ENCODE measurements at places on chromosomes 4 and X.

- no peak for DNase-seq
These were observed 2.8 kb downstream of the APLN start for GRCh38 chrX:129651756-129652564.

DNA sequence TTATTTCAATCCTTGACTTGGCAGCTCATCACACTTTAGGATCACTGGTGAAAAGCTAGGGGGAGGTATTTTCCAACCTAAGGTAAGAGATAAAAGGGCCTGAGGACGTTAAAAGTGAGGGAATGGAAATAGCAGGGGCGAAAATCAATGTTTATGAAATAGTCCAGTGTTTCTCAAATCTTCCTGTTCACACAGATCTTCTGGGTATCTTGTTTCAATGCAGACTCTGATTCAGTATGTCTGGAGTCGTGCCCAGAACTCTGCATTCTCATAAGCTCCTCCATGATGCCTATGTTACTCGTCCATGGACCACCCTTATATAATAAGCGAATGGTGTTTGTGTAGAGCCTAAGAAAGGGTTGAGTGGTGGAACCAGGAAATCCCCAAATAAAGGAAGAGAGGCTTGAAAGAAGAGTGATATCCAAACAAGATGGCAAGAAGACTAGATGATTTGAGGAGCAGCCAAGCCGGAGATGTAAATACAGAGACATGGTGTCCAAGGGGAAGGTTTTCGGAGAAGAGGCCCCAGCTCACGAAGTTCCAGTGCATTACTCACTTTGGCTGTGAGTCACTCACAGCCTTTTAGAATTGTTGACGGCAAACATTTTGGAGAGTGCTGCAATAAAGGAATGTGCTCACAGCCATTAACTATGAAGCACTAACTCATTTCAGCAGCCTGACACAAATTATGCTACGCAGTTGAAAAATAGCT, 215.6 kb upstream of the PPARGC1A start:
- no peak for DNase-seq

DNA sequence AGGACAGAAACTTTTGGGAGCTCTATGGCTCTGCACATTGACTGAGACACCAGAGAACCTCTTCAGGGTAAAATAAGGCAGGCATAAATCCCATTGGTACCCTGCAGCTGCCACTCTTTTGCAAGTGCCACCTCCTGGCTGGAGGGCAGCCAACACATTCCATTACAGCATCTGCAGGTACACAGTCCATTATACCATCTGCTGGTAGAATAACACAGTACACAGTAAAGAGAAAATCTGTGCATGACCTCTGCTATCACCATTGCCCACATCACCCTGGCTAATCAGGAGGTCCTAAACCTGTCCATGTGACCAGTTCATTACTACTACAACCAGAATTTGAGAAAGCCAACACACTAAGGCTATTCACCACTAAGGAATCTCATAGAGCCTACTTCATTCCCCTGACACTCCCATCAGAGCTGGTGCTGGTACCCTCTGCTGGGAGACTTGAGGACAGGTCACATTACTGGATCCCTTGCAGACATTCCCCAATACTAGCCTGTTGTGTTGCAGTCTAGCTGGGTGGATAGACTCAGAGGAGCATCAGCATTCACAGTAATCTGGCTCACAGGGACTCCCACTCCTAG, 176.2 kb upstream of the TACR3 start:
- peak; percentile 5 for DNase-seq

GRCh38 chr4:183147983-183148382, 48.9 kb downstream of the WWC2 start:
- no peak for DNase-seq

- no peak for DNase-seq
These were observed 79.5 kb downstream of the HMGB2 start for GRCh38 chr4:173254646-173255045.

DNA sequence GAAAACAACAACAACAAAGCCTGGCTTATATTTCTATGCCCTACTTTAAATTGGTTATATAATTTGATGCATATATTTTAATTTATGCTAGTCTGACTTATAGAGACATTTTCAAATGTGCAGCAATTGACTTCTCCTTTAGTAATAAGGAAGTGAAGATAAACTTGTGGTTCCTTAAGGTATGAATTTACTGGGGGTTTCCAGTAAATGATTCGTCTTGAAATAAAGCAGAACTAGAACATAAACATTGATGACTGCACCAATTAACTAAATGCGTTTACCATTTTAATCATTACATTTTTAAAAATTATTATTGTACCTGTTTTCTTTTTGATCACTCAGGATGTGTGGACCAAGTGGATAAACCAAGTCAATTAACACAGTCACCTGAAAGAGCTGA, 99.6 kb upstream of the CCSER1 start:
- DNase-seq: no peak

GRCh38 chr4:40763228-40763716, 13.5 kb downstream of the NSUN7 start:
- DNase-seq: peak; percentile 70

- no peak for DNase-seq
These were observed 22.3 kb downstream of the MORF4L2 start for GRCh38 chrX:103663981-103664762.

GRCh38 chrX:475926-476723, 89.4 kb upstream of the PPP2R3B start:
- no peak for DNase-seq

GRCh38 chrX:151828439-151829080, 84.1 kb upstream of the MAGEA4 start:
- DNase-seq: no peak

DNA sequence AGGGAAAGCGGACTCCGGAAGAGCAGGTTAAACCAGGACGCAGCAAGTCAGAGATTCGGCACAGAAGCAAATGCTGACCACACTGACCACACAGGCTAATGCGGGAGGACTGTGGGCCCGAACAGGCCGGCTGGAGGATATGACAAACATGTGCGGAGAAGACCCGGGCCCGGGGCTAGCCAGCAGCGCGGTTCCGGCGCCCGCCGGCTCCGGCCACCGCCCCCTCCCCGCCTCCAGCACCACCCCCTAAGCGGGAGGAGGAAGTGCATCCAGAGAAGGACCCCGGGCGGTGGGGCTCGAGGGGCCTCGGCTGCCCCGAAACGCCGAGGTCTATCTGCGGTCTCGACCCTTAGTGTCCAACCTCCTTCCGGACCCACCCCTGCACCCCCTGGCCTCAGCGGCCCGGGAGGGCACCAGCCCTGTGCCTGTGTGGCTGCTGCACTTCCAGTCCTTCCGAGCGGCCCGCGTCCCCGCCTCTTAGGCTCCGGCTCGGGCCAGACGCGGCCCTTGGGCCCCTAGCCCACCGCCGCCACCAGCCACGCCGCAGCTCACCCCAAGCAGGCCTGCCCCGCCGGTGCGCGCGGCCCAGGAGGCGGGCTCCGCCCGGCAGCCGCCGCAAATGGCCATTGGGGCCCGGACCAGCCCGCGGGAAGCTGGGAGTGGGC, 2.1 kb downstream of the ELOVL6 start:
- no peak for DNase-seq

GRCh38 chr4:4436244-4436823, 49.4 kb downstream of the NSG1 start:
- no peak for DNase-seq

- DNase-seq: no peak
These were observed 60.4 kb upstream of the ATXN3L start for GRCh38 chrX:13380211-13380610.

GRCh38 chr4:14334166-14334565, 668.1 kb upstream of the CPEB2 start:
- DNase-seq: no peak

DNA sequence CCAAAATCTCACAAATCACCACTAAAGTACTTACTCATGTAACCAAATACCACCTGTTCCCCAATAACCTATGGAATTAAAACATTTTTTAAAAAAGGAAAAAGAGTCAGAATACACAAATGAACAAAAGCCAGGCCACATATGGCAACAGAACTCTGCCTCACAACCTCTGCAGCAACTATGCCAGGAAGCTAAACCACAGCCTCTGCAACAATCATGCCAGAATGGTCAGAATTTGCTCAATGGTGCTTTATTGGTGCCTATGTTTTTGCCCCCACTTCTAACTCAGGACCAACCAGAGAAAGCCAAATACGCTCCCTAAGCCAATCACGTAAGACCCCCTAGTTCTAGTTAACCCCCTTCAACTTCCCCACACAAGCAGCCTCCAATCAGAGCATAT, 69.6 kb downstream of the HOPX start:
- no peak for DNase-seq

DNA sequence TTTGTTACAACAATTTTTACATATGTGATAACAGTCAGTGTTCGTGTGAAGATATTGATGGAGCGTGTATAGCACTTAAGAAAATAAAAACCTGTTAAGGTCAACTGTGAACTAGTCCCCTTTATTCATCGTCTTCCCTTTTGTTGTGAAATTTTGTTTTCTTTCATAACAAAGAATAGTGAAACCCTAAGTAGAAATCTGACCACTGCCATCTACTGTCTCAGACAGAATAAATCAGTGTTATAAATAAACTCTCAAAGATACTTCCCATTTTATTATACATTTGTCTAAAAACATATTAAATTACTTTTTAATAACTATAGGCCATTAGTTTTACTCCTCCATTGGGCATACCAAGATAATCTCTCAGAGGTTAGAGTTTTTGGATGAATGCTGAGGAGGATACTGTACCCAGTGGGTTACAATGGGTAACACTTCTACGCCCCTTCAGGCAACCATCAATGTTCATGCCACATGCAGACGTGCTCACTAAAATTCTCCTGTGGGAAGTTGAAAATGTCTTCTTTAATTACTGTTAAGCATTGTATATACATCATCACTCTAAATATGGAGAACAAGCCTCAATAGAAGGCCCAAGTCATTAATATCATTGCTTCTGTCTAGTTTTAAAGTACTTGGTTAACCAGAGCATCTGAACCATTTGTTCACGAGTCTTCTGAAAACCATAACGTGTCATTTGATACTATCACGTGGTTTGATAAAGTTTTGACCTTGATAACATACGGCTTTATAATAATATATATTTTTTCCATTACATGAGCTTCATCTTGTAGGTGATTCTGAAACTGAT, 171.2 kb downstream of the TMA16 start:
- DNase-seq: no peak

- no peak for DNase-seq
These were observed 238.7 kb downstream of the GASK1B start for GRCh38 chr4:157934151-157934550.

GRCh38 chrX:11399489-11400094, 106.4 kb downstream of the AMELX start:
- DNase-seq: no peak

GRCh38 chr4:24477919-24478318, 106.4 kb downstream of the DHX15 start:
- no peak for DNase-seq

GRCh38 chr4:181793096-181793495, 450.1 kb upstream of the TENM3 start:
- DNase-seq: no peak

- DNase-seq: no peak
These were observed 1070.6 kb upstream of the GRID2 start for GRCh38 chr4:91233164-91233563.

GRCh38 chr4:38591617-38592337, 72.2 kb upstream of the KLF3 start:
- no peak for DNase-seq

- no peak for DNase-seq
These were observed 10.5 kb downstream of the RBMX start for GRCh38 chrX:136870064-136870463.

DNA sequence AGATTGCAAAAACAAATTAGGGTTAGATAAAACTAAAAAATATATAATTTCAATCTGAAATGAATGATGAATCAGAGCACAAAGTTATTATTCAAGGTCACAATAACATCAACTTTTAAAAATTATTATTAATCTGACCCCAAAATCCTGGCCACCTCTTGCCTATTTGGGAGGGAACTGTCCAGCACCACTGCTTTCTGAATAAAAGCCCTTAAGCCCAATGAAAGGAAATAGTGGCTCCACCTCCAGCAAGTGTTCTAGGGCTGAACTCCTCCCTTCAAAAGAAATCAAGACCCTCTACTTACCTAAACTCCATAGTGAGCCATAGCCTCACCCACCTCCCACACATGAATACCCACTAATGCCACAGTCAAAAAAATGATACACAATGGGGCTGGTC, 208.2 kb downstream of the PARM1 start:
- DNase-seq: no peak

GRCh38 chr4:9849538-9849920, 68.1 kb downstream of the DRD5 start:
- no peak for DNase-seq

- no peak for DNase-seq
These were observed 1.4 kb downstream of the RBMX start for GRCh38 chrX:136879001-136879687.

DNA sequence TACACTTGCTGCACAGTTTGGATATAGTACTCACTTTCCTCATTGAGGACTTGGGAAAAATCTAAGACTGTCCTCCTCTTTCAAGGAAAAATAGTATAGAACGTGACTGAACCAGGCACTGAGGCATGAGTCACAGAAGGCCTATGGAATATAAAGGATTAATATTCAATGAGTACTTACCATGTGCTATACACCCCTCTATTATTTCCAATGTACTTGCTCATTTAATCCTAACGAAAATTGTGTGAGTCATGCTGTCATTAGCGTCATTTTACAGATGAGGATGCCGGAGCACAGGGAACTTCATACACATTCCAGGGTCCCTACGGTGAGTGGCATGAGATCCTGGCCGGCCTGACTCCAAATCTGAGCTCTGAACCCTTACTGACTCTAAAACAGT, 2136.2 kb upstream of the TENM3 start:
- no peak for DNase-seq

DNA sequence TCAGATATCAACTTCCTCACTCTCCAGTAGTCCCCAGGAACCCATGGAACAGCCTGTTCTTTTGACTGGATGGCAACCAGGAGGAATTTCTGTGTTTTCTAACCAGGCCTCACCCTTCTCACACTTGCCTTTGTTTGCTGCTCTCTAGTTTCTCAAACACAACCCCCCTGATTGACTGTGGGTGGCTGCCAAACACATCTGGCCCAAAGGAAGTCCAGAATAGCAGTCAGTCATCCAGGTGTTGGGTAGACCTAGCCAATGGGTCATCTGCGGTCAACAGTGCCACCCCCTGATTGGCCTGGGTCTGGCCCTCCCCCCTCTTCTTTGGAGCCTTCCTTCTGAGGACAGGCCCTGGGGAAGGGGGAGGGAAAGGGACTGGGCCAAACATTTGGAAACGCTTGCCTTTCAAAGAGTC, 53.7 kb downstream of the MSX1 start:
- no peak for DNase-seq

GRCh38 chr4:17358241-17358640, 153.6 kb downstream of the QDPR start:
- no peak for DNase-seq

GRCh38 chr4:688854-689681, at the start of gene SLC49A3:
Gene SLC49A3 (minus strand): TSS chr4:689151. CDS start chr4:689127, 24 bp downstream.
- no peak for DNase-seq

DNA sequence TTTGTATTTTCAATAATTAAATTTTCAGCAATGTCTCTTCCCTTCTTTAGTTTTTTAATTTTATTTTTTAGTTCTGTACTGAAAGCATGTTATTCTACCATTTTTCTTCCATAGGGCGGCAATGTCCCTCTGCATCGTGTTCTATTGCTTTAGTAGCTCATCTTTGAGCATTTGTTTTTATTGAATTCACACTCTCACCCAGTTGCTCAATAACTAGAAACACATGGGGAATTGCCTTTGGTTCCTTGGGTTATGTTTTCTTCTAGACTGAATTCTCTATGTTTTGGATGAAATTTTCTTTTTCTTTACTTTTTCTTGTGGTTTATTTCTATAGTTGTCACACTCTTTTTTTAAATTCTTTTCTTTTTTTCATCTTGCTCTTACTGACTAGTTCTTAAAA, 233.8 kb upstream of the LDB2 start:
- DNase-seq: no peak
